ENCODE measurements at places on chromosomes 1 and 21.

- no peak for DNase-seq
These were observed 123.7 kb upstream of the HMGB4 start for GRCh38 chr1:33740040-33740744.

GRCh38 chr1:91591175-91591974 is 90.7 kb downstream of the CDC7 start:
- DNase-seq = no peak

DNA sequence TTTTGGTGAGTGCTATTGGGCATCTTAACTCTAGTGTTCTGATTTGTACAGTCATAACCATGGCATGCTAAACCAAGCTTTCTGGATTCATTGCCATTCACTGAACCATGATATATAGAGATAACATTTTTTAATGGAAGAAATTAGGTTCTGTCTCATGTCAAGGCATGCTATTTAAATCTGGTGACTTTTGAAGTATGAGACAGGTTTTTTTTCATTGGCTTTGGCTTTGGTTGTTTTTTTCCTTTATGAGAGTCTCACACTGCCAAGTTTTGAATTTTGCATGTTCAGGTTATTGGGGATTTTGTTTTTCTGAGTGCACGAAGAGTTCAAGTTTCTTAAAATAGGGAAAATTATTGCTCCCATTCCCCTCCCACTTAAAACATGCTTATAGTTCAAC is 141.3 kb upstream of the ADAMTS5 start:
- DNase-seq = no peak

GRCh38 chr21:22136740-22137139 is 1138.5 kb downstream of the NCAM2 start:
- no peak for DNase-seq

DNA sequence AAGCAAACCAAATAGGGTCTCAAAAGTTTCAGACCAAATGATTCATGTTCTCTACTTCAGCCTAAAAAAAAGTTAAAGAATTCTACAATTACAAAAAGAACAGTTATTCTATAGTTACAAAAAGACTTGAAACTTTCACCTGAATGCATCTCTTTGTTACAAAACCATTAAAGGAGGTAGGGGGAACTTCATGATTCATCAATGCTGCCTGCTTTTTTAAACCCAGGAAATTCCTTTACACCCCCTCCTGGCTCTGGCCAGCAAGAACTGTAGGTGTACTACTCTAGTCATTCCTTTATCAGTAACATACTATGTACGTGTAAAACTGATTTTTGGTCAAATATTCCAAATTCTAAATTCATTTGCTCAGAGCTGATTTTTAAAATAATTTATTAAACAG is 5.0 kb downstream of the FAF1 start:
- DNase-seq = no peak

DNA sequence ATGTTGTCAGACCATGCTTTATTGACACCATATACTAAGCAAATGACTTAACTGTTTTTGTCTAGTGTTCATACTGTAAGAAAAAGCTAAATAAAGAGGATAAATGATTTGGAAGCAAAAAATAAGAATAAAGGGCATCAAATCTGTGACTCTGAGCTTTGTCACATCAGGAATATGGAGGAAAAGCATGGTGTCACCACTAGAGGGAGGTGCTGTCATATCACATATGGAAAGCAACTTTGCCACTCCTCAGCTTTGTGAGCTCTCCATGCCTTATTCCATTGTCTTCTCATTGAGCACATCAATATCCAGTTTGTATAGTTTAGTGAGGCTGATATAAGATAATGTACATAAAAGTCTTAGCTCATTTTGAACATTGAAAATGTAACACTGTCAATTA is 20.8 kb upstream of the GBP1 start:
- DNase-seq = peak; percentile 90

GRCh38 chr1:11648732-11649158 is 5.5 kb downstream of the FBXO2 start:
- peak; percentile 56 for DNase-seq

- no peak for DNase-seq
These were observed 9.6 kb downstream of the UMODL1 start for GRCh38 chr21:42080788-42081083.

DNA sequence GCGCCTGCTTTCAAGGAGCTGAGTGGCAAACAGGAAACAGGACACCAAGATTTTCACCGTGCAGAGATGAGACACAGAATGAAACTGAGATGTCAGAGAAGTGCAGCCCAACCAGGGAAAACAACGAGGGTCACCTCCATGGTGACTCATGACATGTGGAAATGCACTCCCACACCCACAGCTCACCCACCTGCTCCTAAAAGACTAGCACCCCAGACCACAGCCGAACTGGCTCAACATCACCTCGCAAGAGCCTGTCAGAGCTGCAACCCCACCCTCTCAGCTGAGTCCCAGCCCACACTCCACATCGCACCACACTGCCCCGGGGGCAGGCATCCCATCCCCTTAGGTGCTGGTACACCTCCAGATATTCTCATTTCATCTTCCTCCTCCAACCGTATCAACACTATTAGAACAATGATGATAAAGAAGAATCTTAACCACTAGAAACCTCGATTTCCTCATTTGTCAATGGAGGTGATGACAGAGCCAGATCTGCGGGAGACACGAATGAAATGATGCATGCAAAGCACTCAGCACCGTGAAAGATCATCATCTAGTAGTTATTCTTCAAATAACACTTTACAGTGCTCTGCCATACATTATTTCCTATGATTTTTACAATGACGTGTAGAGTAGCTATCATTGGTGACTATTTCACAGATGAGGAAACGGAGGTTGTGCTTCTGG is 103.2 kb downstream of the DMRTB1 start:
- no peak for DNase-seq

GRCh38 chr21:35226968-35227744 is 178.1 kb upstream of the RUNX1 start:
- peak; percentile 91 for DNase-seq

GRCh38 chr1:247746391-247746935 is 1.5 kb downstream of the OR14A2 start:
- DNase-seq = no peak

- no peak for DNase-seq
These were observed 2.3 kb upstream of the GRIK3 start for GRCh38 chr1:37036667-37037053.

DNA sequence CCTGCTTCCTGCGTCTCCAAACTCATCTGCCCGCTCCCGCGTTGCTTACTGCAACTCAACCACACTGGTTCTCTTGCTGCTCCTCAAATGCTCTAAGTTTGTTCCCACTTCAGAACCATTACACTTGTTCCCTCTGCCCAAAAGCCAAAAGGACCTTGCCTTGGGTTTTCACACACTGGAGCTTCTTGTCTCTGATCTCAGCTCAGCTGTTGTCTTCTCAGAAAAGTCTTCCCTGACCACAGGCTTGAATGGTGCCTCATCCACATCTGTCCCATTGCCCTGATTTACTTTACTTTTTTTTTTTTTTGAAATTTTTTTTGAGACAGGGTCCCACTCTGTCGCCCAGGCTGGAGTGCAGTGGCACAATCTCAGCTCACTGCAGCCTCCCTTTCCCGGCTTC is 44.3 kb upstream of the SYT14 start:
- DNase-seq = no peak

DNA sequence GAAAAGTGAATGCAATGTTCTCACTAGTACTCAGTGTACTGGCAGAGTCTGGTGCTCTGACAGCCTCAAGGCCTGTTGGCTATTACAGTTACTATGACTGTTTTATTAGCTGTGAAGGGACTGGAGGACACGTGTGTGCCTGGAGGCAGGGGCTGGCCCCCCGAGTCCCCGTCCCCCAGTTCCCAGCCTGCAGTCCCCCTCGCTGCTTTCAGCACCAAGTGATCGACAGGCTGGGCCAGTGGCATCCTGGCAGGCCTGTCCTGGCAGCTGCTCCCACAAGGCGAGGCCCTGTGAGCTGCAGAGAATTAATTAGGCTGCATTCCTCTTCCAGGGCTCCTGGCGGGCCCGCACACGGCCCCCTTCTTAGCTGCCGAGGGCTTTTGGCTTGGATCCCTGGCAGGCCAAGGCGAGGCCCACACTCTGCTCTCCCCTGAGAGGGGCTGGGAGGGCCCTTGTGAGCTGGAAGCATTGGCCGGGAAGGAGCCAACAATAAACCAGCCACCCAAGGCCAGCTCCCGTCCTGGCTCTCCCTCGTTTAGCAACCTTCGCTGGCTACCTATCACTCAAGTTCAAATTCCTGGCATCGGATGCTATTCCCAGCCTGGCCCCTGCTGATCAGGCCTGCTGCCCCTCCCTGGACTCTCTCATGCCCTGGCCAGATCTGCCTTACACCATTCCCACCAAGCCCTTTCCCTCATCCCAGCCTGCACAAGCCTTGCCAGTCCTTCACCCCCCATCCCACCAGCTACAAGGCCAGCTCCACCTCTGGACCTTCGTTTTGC is 9.8 kb downstream of the EDN2 start:
- DNase-seq = no peak

DNA sequence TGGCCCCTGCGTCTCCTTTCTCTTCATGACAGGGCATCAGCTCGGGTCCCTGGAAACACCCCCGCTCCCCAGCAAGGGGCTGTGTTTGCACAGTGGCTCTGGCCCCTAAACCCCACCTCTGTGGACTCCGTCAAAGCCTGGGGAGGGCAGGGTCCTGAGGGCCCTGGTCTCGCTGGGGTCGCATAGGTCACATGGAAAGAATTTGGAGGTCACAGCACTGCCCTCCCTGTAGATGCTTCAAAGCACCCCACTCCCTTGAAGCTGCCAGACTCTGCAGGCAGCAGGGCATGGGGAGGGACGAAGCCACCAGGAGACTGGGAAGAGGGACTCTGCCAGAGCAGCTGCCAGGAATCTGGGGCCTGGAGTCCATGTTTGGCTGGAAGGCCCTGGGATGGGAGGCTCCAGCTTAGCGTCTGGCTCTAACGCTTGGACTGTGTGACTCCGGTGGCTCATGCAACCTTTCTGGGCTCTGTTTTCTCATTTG is 36.6 kb upstream of the ECE1 start:
- DNase-seq = peak; percentile 13

GRCh38 chr1:56795870-56796269 is 23.3 kb downstream of the FYB2 start:
- no peak for DNase-seq

- DNase-seq = no peak
These were observed 30.2 kb upstream of the SFPQ start for GRCh38 chr1:35223084-35223630.
